B cell (primary cell): ENCODE measurements at places on chromosomes 7 and 10. TPM values are rescaled to one million over a fixed set of nuclear protein-coding genes. Genes with fewer than 3 reads are reported as not detected.
A peak's percentile ranks its signal among the peaks of the same experiment; 100 is the strongest.

DNA sequence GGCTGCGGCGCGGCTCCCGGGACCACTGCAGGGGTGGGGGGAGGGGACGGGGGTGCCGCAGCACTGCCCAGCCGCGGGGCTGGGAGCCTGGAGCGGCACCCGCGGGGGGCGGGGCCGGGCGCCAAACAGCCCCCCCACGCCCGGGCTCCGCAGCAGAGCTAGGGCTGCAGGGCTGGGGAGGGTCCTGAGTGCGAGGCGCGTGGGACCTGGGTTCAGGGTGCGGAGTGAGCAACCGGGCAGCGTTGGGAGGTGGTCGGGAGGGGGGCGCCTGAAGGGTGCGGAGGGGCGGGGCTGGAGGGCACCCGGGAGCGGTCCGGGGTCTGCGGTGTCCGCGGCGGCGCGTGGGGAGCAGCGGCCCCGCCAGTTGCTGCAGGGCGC lies 528 bp downstream of the CAMK2G start:
- peak; percentile 35 for DNase-seq

DNA sequence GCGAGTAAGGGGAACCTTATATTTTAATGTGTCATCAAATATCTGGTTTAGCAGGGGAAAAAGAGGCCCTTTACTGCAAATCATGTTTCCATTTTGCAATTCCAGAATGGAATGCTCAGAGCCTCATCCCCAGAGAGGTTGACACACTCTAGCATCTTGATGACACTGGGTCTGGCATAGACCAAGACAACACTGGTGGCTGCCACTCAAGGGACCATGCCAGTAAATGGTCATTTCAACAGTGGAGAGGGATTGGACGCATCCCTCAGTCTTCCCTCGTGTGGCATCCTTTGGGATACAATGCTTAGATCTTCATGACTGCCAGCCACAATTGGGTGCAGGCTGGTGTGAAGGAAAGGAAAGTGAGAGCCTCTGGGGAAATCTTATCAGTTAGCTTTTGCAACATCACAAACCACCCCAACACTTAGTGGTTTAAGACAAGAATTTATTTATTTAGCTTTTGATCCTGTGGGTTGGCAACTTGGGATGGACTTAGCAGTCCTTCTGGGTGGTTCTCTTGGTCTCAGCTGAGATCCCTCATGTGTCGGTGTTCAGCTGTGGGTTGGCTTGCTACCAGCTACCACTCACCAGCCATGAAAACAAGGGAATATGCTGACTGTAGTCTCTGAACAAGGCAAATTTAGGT lies 21.6 kb downstream of the TACC2 start:
- no peak for DNase-seq

GRCh38 chr7:108340856-108341411 lies 115.3 kb downstream of the NRCAM start:
- no peak for DNase-seq

DNA sequence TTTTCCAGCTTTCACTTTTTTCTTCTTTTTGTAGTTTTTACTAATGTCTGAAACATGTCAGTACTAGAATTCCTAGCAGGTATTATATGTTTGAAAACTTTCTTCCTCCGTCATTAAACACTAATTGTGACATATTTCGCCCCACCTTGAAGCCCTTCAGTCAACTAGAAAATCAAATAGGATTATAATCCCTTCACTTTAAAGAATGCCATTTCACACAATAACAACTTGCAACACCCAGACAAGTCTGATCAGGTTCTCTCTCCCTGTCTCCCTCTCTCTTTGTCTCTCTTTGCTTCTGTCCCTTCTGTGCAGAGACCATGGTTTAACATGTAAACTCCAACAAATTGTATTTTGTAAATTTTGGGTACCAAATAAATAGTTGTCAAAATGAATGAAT lies 373.5 kb downstream of the SEMA3D start:
- no peak for DNase-seq

GRCh38 chr10:13794992-13795612 lies 208.3 kb downstream of the PRPF18 start:
- DNase-seq = no peak

DNA sequence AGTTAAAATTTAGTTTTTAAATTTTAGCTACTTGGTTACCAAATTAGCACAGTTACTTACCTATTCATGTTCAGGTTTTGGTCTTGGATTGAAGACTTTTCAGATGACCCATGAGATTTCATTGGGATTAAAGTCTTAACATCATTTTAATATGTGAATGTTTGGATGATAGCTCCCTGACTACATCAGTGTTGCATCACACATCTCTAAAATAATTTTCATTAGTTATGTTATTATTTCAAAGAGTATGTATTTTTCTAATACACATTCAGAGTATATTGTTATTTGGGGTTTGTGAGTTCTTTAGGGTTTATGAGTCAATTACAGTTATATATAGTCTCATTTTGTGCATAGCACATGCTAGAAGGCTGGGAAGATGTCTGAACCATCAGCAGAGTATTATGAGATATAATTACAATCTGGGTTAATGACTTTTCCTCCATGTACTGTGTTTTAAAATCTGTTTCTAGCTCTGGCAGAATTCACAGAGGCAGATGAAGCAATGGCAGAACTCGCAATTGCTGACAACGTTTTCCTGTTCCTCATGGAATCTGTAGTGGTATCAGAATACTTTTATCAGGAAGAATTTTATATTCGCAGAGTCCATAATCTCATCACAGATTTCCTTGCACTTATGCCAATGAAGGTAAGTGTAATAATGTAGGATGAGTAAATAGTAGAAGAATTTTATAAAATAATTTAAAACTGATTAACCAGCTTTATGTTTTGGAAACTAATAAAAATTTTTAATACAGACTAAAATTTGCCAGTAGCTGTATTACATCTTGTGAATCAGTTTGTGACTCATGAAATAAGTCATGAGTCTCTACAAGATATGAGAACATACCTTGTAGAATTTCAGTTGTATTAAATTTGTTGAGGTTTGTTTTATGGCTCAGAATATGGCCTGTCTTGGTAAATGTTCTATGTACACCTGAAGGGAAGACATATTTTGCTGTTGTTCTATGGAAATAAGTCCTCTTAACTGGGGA lies 26.9 kb downstream of the NUP205 start:
- DNase-seq = no peak

GRCh38 chr7:36070230-36070629 lies 82.8 kb upstream of the EEPD1 start:
- DNase-seq = no peak

Gene TYW1B
- total RNA-seq = 9.4 and 9.5 TPM in 2 replicates

Gene TMEM229A
- not detected in 2 replicates for total RNA-seq

Gene INA
- total RNA-seq = not detected in 2 replicates
